Glutamatergic neuron (in vitro differentiated cells): ENCODE measurements at places on chromosomes 13 and 19.

GRCh38 chr19:5001615-5002014, 32.7 kb downstream of the KDM4B start:
- DNase-seq = peak; percentile 63

DNA sequence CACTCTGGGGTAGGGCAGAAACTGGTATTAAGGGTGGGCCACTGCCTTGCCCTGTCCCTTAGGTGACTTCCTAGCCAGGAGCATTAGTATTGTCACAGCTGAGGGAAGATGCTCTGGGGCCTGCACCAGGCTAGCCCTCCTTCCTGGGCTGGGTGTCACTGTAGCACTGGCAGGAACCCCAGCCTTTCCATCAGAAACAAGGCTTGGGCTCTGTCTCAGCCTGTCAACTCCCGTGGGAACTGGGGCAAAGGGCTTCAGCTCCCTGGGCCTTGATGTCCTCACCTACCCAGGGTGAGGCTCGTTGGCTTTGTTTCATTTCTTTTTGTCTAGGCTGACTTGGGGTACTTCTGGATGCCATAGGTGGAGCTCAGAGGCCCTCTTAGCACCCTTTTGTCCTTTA, 18.0 kb downstream of the PAF1 start:
- no peak for DNase-seq

DNA sequence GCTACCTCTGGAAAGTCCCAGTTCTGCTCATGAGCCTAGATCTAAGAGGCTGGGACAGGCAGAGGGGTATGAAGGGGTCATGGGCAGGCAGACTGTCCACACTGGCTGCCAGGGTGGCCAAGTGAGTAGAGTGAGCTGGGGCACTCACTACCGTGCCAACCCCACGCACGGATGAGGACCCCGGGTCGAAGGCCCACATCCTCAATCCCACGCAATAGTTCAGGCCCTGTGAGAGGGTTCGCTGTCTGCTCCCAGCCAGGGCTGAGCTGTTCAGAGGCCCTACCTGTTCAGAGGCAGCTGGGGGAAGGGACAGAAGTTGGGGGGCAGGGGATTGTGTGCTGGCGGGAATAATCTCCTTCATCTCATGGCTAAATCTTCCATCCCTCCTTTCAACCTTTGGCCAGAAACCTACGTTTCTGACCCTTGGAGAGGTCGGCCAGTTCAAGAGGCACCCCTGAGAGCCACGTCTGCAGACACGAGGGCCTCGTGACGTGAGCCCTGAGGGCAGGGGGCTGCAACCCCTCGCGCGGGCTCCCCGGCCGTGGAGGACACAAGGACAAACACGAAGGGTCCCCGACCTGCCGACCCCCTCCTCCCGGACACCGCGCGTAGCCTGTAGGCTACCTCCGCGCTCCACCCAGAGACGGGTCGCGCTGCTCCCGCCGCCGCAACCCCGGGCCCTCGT, 1.0 kb upstream of the RPS5 start:
- no peak for DNase-seq

- DNase-seq = no peak
Measured at GRCh38 chr13:36341718-36342117, 4.5 kb downstream of the SPART start.

DNA sequence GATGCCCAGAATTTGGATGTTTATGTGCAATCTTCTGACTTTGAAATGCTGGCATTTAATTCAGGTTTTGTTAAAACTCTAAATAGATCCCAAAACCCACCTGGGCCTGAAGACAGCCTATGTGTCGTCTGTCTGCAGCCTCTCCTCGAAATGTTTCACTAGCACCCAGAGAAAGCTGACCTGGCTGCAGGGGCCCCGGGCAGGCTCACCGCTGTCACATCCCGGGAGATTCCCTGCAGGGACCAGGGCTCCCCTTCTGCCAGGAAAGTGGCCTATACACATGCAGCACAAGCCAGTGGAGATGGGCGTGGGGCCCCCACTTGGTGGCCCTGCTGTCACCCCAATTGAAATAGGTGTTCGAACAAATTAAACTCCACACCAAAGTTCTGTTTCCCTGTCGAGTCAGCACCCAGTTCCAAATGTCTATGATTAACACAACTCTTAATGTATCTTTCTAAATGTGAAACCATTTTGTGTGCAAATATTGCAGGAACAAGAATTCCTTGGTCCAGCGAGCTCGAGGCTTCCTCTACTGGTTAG, 145.8 kb upstream of the ZNF507 start:
- DNase-seq = no peak

DNA sequence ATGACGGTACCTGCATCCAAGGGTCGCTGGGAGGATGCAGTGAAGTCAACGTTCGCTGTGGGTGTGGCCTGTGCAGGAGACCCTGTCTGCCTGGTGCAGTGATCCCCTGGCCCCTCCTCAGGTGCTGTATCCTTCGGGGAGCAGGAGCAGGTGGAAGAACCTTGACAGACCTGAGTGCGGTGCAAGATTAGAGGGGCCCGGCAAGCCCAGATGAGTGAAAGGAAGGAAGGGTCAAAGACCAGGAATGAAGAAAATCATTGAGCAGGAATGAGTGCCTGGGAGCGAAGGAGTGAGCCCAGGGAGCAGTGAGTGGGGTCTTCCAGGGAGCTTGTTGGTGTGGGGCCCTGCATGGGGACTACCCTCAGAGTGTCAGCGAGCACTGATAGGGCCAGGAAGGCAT, 12.7 kb downstream of the B3GNT8 start:
- DNase-seq = no peak

DNA sequence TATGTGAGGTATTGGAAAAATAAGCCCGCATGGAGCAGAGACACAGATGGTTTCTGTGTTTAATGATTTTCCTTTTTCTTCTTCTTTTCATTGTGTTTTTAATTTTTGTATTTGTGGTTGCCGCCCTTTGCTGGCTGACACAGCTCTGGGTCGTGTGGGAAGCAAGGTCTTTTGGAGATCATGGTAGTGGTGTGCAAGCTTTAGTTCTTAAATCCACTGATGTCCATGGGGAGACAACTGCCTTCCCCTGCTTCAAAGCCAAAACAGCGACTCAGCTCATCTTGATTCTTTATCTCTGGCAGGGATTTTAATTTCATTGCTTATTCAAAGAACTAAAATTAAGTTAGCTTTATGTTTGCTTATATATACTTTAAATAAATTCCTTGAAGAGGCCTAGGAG, 711.3 kb upstream of the SGCG start:
- DNase-seq = no peak

- DNase-seq = no peak
Measured at GRCh38 chr13:53782488-53782961, 753.9 kb downstream of the OLFM4 start.

- DNase-seq = no peak
Measured at GRCh38 chr19:35727053-35727955, 9.5 kb downstream of the KMT2B start.

GRCh38 chr13:26847281-26847680, 86.7 kb upstream of the GPR12 start:
- DNase-seq = no peak
